Amniotic stem cell (primary cell): ENCODE measurements at places on chromosomes 16 and 17.

- peak; percentile 79 for DNase-seq
These were observed 1.2 kb downstream of the DUSP14 start for GRCh38 chr17:37490638-37491614.

DNA sequence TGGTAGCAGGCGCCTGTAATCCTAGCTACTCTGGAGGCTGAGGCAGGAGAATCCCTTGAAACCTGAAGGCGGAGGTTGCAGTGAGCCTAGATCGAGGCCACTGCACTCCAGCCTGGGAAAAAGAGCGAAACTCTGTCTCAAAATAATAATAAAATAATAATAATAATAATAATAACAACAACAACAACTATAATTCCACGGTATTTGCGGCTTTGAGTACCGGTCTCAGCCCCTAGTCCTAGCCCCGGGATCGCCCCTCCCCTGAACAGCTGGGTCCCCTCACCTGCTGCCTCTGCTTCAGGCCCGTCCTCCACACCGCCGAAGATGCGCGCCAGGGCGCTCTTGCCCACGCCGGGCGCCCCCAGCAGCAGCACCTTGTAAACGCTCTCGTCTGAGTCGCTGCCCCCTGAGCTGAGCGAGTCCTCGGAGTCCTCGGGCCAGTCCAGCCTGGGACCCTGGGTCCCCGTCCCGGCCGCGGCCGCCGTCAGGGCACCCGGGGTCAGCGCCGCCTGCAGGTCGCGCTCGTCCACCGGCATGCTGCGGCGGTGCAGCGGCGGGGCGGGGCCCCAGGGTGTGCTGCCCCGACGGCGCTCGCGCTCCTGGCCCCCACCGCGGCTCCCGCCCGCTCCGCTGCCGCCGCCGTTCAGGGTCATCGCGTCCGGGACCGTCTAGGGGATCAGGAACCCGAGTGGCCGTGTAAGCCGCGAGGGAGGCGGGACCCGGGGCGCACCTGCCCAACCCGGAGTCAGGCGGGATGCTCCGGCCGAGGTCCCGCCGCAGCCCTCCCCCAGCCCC lies 611 bp downstream of the RRAD start:
- no peak for DNase-seq

DNA sequence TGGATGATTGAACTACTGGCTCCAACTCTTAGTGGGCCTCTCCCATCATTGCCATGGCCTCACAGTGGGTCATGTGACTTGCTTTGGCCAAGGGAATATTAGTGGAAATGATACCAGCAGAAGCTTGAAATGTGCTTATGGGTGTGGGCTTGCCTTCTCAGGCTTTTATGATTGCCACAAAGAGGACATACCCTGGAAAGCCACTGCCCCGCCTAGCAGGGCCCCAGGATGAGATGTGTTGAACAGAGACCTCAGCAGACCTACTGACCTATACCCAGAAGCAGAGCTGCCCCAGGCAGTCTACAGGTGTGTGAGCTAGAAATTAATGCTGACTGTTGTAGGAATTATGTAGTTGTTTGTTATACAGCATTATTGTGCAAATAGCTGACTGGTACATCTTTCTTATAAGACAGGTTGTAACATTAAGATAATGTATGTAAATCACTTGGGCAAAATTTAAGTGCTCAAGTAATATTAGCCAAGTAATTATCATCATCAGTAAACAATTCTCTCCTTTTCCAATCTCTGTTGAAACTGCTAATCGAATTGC lies 67.8 kb upstream of the CDH5 start:
- no peak for DNase-seq

DNA sequence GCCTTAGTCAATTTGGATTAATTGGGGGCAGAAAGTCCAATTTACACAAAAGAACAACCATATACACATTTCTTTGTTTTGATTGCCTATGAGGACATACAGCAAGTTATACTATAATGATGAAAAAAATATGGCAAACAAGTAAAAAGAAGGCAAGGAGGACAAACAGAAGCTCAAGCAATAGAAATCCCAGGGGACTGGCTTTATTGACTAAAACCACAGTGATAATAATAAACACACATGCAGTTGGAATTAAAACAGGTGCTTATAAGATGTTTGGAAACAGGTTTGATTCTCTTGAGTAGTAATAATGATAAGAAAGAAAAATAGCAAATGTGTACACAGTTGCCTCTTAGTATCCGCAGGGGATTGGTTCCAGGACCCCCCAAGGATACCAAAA lies 176.4 kb downstream of the SHISA9 start:
- no peak for DNase-seq

DNA sequence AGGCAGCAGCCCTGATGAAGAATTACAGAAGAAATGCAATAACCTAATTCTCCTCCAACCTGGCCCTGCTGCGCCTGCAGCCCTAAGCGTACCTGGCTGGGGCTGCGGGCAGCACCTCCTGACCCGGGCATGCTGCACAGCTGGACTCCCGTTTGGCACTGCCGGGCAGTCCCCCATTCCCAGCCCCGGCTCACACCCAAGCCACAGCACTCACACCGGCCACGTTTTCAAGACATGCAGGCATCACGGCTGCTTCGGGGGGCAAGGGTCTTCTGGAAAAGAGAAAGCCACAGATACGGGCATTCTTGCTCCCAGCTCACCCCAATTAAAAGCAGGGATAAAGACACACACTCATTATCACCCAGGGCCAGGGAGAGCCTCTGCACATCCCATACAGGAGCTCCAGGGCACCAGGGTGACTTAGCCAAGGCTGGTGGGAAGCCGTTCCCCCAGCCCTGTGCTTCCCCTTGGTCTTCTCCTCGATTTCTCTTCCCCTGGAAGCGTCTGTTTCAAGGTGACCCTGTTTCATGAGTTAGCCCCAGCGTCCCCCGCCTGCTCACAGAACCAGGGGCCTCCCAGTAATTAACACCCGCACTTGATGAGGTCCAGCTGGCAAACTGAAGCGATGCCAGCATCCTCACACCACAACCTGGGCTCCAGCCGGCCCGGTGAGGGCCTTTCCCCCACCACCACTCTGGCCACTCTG lies 216.7 kb downstream of the C16orf78 start:
- DNase-seq, result no peak

DNA sequence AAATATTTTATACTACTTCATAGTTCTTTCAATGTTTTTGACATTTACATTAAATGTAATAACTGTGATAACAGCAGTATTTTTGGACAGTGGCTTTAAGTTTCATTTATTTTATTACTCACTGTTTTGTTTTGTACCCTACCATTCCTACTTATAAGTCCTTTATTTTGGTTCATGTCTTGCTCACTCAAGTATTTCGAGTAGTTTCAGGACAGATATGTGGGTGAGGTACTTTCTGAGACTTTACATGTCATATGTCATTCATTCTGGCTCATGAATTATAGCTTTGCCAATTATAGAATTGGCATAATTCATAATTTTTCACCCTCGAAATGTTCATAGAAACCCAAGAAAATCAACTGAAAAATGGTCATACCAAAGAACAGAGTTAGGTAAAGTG lies 44.4 kb downstream of the PIK3R5 start:
- no peak for DNase-seq

DNA sequence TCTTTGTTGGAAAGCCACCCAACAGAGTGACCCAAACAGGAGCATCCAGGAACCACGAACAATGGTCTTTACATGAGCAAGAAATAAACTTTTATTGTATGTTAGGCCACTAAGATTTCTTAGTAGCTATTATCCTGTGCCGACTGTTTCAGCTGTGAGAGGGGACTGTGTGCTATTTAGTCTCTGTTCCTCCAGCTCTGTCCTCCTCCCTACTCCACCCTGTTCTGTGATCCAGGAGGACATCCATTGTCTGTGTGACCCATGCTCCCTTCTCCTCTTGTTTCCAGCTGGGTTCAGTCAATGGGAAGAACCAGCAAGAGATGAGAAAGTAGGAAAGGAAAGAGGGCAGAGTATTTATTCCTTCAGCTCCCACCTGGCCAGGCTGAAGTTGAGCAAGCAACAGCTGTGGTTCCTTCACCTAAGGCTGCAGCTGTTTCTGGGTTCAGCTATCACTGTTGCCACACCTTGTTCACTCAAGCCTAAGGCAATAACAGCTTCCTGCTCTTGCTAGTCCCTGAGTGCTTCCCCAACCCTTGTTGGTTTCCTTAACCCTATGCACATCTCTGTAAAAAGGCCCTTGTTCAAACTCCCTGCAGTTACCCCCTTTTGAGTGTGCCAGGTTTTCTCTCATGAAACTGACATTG lies 14.9 kb upstream of the B4GALNT2 start:
- no peak for DNase-seq

- no peak for DNase-seq
These were observed 310.1 kb downstream of the FOXL1 start for GRCh38 chr16:86888231-86889053.

DNA sequence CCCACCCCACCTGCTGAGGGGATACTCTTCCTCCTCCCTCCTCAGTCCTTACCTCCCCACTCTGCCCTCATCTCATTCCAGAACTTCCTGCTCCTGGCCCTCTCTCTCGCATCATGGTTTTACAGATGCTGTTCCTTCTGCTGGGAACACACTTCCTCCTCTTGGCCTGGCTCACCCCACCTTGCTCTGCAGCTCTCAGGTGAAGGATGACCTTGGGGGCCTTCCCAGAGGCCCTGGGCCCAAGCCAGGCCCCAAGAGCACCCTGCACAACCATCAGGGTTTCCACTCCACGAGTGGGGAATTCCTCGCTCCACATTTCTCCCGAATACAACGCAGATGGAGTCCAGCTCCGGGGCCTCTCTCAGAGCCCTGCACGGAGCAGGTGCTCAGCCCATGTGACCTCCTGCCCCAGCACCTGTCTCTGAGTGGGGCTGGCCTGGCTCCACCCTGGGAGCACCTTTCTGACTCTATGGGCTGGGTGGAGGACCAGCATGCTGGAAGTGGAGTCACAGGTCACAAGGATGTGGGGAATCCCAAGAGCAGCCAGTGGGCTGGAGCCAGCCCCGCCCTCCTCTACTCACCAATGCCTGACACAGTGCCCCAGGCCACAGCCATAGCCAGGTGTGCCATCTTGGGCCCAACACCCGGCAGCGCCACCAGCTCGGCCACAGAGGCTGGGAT lies 4.5 kb downstream of the NTHL1 start:
- no peak for DNase-seq

- DNase-seq, result no peak
These were observed 521 bp upstream of the G6PC3 start for GRCh38 chr17:44069974-44070454.

GRCh38 chr16:72836985-72837384 lies 210.9 kb downstream of the ZFHX3 start:
- no peak for DNase-seq

- no peak for DNase-seq
These were observed 639.1 kb downstream of the MAF start for GRCh38 chr16:78961464-78961863.

DNA sequence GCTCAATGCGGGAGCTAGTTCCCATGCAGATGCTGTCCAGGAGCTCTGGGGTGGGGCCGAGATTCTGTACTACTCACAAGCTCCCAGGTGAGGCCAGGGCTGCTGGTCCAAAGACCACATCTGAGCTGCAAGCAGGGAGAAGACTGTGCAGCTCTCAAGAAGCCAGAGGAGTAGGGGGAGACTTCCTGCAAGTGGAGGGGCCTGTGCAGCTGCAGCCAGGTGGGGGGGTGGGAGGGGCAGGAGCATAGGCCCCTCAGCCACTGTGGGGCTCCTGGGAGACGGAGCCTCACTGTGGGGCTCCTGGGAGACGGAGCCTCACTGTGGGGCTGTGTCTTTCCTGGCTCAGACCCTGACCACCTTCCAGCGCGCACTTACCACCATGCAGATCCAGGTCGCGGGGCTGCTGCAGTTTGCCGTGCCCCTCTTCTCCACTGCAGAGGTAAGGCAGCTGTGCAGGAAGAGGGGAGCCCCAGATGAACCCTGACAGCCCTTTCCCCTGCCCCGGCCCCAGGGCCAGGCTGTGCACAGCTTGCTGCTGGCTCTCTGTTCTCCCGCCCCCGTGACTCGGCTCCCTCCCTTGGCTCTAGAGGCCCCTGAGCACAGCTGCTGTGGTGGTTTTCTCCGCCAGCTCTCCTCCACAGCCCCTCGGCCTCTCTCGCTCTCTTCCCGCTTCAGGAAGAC lies 24.3 kb upstream of the DNAI2 start:
- no peak for DNase-seq

- peak; percentile 88 for DNase-seq
These were observed 12.4 kb downstream of the SGCA start for GRCh38 chr17:50177983-50178834.

DNA sequence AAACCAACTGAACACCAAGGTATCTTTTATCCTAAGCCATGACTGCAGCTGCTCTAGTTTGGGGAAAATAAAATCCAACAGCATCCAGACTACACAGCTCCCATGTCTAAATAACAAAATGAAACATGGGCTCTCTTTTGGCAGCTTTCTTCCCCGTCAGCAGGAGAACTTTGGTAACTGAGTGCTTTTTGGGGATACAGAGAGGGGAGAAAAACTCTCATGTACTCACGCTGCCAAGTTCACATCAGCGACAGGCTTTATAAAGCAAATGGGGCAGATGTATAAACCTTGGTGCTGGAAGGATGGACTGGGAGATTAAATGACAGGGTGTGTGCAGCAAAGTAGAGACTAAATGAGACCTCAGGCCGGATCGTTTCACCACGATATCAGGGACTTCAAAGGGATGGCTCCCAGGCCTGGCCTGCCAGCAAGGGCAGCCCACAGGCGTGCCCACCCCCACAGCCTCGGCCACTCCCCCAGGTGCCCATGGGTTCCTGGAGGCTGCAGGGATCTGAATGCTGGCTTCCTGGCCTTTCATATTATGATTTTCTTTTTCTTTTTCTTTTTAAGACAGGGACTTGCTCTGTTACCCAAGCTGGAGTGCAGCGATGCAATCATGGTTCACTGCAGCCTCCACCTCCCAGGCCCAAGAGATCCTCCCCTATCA lies 174.6 kb downstream of the ZNF423 start:
- no peak for DNase-seq

DNA sequence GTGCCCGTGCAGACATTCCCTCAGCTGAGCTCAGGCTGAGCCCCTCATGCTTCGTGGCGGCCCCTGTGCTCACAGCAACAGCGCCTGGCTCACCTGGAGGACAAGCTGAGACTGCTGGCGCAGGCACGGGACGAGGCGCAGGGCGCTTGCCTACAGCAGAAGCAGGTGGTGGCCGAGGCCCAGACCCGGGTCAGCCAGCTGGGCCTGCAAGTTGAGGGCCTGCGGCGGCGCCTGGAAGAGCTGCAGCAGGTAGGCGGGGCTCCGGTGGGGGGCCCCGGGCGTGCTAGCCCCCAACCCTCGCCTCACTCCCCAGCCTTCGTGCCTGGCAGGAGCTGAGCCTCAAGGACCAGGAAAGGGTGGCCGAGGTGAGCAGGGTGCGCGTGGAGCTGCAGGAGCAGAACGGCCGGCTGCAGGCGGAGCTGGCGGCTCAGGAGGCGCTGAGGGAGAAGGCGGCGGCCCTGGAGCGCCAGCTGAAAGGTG lies 1.4 kb upstream of the RAC3 start:
- no peak for DNase-seq

- DNase-seq, result no peak
These were observed 49.0 kb upstream of the ENDOV start for GRCh38 chr17:80365983-80366382.

- no peak for DNase-seq
These were observed 18.6 kb upstream of the HAPSTR1 start for GRCh38 chr16:9072806-9073341.

GRCh38 chr17:82171750-82172375 lies 40.8 kb downstream of the CCDC57 start:
- no peak for DNase-seq

- DNase-seq, result no peak
These were observed 9.9 kb downstream of the C16orf86 start for GRCh38 chr16:67676516-67676915.
